ENCODE measurements at places on chromosomes 4 and X. TPM values are rescaled to one million over a fixed set of nuclear protein-coding genes. Genes with fewer than 3 reads are reported as not detected.
A peak's percentile ranks its signal among the peaks of the same experiment; 100 is the strongest.

Gene HSD17B11
- 24.2 TPM for total RNA-seq

Gene TRO
- 17.1 TPM for total RNA-seq

Gene AR
- 11.3 TPM for total RNA-seq

- DNase-seq = no peak
These were observed 121.7 kb downstream of the RASGEF1B start for GRCh38 chr4:81350040-81350439.

GRCh38 chrX:1502241-1502640 lies 34.7 kb downstream of the P2RY8 start:
- no peak for DNase-seq

GRCh38 chrX:117995378-117995777 lies 121.2 kb downstream of the KLHL13 start:
- DNase-seq = no peak

Gene IQSEC2
- total RNA-seq = 11.0 TPM

GRCh38 chrX:2425286-2426071 lies 75.3 kb downstream of the DHRSX start:
- no peak for DNase-seq

DNA sequence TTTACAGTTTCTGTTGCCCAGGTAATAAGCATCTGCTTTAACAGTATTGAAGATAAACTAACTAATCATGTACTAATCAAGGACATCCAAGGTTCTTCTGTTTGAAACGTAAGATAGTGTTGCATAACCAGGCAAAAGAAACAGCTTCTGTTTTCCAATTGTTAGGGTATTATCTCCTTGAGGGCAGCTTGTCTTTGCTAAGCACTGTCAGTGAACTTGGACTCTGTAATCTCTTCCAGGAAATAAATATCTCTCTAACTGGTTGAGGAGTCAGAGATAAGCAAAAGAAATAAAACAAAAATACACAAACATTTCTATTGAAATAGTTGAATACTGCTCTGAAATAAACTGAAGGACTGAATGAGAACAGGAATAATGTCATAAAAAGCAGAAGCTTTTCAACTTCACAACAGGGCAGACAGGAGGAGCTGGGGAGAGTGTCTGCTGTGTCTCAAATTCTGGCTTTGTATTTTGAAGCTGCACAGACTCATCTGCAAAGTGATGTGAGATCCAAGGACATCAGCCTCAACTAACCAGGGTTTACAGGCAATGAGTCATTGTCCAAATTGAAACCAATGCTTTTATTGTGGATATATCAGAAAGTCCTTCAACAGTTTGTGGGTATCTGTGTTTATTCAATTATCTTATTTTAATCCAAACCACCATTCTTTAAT lies 1253.0 kb upstream of the PCDH7 start:
- DNase-seq = peak; percentile 14

DNA sequence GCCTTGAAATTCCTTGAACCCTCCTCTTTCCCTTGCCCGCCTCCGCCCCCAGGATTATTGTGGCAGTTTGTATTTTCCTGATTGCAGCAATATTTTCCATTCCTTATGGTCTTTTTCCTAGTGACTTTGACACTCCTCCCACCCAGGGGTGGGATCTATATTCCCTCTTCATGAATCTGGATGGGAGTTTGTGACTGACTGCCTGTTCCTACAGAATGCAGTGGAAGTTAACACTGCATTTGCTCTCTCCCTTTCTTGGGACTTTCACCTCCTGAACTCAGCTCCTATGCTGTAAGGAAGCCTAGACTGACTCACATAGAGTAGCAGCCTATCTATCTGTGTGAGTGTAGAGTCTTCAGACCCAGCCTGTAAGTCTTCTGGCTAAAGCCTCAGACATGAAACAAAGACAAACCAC lies 2.2 kb downstream of the FUNDC2 start:
- DNase-seq = peak; percentile 26

GRCh38 chr4:116829187-116829586 lies 256.2 kb downstream of the TRAM1L1 start:
- no peak for DNase-seq
